ENCODE measurements at places on chromosomes 5 and 9. TPM values are rescaled to one million over a fixed set of nuclear protein-coding genes. Genes with fewer than 3 reads are reported as not detected.

The RANBP3L gene
- 0.14 TPM for total RNA-seq

The CATSPER3 gene
- total RNA-seq = 0.19 TPM

The TMOD1 gene
- total RNA-seq = 0.42 TPM

The RASA1 gene
- 21.8 TPM for total RNA-seq

The PDE6A gene
- under 0.01 TPM for total RNA-seq

The IZUMO3 gene
- not detected for total RNA-seq

GRCh38 chr5:146027751-146028150 lies 77.6 kb downstream of the PLAC8L1 start:
- H3K27ac ChIP-seq = no peak overlapping the region
- no peaks in the 10 kb centered on the region for H3K36me3 ChIP-seq
- no peak for DNase-seq
- H3K27me3 ChIP-seq = no peaks in the 10 kb centered on the region
- H3K4me1 ChIP-seq = no peaks in the 10 kb centered on the region

DNA sequence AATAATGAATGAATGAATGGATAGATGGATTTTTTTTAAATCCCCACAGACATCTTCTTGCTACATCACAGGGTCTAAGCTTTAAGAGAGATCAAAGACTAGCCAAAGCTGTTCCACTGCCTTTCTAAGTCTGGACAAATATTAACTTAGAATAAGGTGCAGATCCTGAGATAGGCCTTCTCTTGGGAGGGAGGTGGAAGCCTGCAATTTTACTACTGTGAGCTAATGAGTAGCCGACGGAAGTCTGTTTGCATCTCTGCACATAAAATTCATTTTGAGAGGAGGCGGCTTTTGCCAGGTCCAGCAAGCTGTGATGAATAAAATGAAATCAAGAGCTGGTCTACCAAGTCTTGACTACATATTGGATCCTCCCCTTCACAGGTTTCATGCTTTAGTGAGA lies 484.9 kb downstream of the TMEM38B start:
- no peak for DNase-seq
- H3K4me3 ChIP-seq = no peak overlapping the region
- H3K27ac ChIP-seq = no peak overlapping the region
- H3K27me3 ChIP-seq = no peaks in the 10 kb centered on the region
- no peaks in the 10 kb centered on the region for H3K4me1 ChIP-seq

DNA sequence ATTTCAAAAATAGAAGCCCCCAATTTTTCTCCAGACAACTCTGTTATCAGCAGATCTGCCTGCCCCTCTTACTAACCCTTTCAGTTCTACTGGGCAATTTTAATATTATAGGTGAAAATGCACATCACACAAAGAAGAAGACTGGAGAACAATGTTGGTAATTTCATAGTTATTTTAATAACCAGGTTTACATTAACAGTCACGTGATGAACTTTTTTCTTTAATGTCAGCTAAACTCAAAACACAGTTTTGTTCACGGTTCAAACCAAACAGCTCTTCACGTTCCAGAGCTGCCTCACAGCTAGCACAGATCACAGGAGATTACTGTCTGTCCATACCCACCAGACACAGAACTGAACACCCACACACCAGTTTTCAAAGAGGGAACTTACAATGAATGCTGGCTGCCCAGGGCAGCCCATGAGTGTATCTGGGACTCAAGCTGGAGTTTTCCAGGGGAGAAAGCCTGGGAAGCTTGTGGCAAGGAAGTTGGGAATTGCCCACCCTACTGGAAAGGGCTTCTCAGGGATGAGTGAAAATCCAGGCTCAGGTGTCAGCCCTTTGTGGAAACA lies 119.1 kb downstream of the DPYSL3 start:
- DNase-seq = no peak
- no peak overlapping the region for H3K27ac ChIP-seq
- H3K4me1 ChIP-seq = no peaks in the 10 kb centered on the region
- H3K27me3 ChIP-seq = no peaks in the 10 kb centered on the region
- H3K4me3 ChIP-seq = no peak overlapping the region

DNA sequence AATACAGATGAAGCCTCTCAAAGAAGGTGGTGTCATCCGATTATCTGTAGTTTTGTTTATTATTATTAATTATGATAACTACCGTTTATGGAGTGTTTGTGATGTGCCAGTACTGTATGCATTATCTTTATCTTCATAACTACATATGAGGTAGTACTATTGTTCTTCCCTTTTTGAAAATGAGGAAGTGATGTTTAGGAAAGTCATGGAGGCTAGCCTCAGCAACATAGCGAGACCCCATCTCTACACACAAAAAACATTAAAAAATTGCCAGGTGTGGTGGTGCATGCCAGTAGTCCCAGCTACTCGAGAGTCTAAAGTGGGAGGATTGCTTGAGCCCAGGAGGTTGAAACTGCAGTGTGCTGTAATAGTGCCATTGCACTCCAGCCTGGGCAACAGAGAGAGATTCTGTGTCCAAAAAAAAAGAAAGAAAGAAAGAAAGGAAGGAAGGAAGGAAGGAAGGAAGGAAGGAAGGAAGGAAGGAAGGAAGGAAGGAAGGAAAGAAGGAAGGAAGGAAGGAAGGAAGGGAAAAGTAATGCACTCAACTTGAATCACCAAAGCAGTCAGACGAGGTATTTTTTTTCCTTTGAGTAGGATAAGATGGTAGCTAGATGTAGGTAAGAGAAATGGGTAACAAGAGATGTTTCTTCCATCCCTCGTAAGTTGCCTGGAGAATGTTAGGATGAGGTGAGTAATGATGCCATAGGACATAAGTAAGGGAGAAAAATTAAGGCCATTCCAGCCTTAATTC lies 47.8 kb downstream of the PAM start:
- no peaks in the 10 kb centered on the region for H3K27me3 ChIP-seq
- DNase-seq = no peak
- H3K36me3 ChIP-seq = no peaks in the 10 kb centered on the region

- no peak overlapping the region for H3K27ac ChIP-seq
- H3K4me3 ChIP-seq = no peak overlapping the region
- H3K36me3 ChIP-seq = no peaks in the 10 kb centered on the region
Measured at GRCh38 chr5:74149395-74149794, 491.1 kb downstream of the ENC1 start.

DNA sequence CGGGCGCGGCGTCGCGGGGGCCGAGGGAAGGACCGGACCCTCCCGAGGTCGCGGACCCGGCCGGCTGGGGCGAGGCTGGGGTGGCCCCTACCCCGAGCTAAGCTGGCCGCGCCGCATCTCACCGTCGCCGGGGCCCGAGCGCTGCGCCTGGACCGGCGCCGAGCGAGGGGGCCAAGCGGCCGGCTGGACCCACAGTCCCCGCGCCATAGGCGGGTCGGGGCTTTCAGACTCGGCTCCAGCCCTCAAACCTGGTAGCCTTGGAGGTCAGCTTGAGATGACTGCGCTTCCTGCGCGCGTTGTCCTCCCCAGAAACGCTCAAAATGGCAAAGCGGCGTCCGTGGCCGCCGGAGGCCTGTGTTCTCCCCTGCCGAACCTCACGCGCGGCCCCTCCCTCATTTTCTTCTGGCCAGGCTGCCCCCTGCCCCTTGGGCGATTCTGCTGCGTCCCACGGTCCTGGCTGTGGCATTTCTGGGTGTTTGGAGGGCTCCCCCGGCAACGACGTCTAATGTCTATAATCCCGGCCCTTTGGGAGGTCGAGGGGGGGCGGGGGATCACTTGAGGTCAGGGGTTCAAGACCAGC lies 8.7 kb upstream of the GRIN1 start:
- H3K27me3 ChIP-seq = peaks cover 49% of the 10 kb centered on the region
- H3K27ac ChIP-seq = no peak overlapping the region
- DNase-seq = no peak
- peaks cover 25% of the 10 kb centered on the region for H3K4me1 ChIP-seq

GRCh38 chr5:927172-928015 lies 34.7 kb downstream of the TRIP13 start:
- no peak overlapping the region for H3K4me3 ChIP-seq
- H3K4me1 ChIP-seq = peaks cover 18% of the 10 kb centered on the region
- DNase-seq = no peak
- H3K27me3 ChIP-seq = peaks cover 9% of the 10 kb centered on the region
- H3K27ac ChIP-seq = no peak overlapping the region
- no peaks in the 10 kb centered on the region for H3K36me3 ChIP-seq

GRCh38 chr5:169651526-169651925 lies 14.5 kb downstream of the DOCK2 start:
- peaks cover 33% of the 10 kb centered on the region for H3K36me3 ChIP-seq
- H3K4me1 ChIP-seq = peaks cover 26% of the 10 kb centered on the region
- H3K27ac ChIP-seq = no peak overlapping the region
- no peak for DNase-seq
- no peaks in the 10 kb centered on the region for H3K27me3 ChIP-seq
- no peak overlapping the region for H3K4me3 ChIP-seq

- H3K27me3 ChIP-seq = no peaks in the 10 kb centered on the region
- peak overlapping the region; percentile 59 for H3K4me3 ChIP-seq
- peaks cover 22% of the 10 kb centered on the region for H3K4me1 ChIP-seq
- DNase-seq = no peak
- H3K27ac ChIP-seq = peak overlapping the region; percentile 72
Measured at GRCh38 chr9:35103660-35104191, 795 bp upstream of the STOML2 start.

DNA sequence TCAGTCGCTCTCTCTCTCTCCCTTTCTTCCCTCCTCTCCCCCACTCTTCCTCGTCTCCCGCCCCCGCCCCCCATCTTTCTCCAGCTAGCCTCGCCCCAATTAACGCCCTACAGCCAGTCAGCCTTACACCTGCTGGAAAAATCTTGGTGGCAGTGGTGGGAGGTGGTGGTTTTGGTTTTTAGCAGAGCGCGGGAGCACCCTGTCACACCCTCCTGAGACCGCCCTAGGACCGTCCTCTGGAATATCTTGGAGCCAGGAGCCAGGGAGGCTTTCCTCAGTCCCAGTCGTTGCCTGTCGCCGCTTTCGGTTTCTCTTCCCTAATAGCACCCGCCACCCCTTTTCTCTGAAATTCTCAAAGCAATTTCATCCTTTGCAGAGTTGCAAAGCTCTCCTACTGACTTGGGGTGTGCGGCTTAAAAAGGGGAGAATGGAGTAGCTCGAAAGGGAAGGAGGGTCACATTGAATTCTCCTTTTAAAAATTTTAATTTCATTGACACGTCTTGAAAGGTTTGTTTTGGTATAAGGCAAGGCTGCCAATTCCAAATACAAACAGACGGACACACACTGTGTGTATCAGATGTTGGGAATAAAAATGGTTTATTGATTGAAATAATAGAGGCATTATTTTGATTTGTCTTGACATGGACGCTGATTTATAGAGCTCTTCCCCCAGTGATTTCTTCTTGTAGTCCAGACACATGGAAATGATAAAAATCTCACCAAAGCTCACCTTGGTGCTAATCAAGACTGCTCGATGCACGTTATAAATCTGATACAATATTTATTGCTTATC lies 301.3 kb downstream of the PARP8 start:
- no peaks in the 10 kb centered on the region for H3K36me3 ChIP-seq
- peaks cover 63% of the 10 kb centered on the region for H3K27me3 ChIP-seq
- H3K4me1 ChIP-seq = peaks cover 7% of the 10 kb centered on the region
- peak overlapping the region; percentile 71 for H3K27ac ChIP-seq

DNA sequence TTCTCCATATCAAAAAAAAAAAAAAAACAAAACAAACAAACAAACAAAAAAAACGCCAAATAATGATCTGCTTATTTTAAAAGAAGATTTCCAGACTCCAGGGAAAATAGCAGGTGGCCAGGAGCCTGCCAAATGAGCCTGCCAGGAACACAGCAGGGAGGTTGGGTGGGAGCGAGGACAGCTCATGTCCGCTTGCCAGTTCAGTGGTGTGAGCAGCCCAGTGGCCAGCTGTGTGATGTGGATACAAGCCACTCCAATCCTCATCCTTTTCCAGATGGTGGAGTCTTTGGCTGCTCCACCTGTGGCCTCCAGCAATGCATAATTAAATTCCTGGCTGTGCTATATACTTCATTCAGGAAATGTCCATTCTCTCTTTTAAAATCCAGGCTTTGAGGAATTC lies 1025.1 kb upstream of the C9orf72 start:
- H3K4me3 ChIP-seq = no peak overlapping the region
- H3K27ac ChIP-seq = no peak overlapping the region
- H3K36me3 ChIP-seq = no peaks in the 10 kb centered on the region

- no peaks in the 10 kb centered on the region for H3K36me3 ChIP-seq
- no peak overlapping the region for H3K27ac ChIP-seq
- H3K4me3 ChIP-seq = no peak overlapping the region
- H3K27me3 ChIP-seq = no peaks in the 10 kb centered on the region
- no peaks in the 10 kb centered on the region for H3K4me1 ChIP-seq
Measured at GRCh38 chr5:81044868-81045267, 84.7 kb downstream of the RASGRF2 start.

- H3K27me3 ChIP-seq = no peaks in the 10 kb centered on the region
- no peaks in the 10 kb centered on the region for H3K4me1 ChIP-seq
- H3K27ac ChIP-seq = no peak overlapping the region
- DNase-seq = peak; percentile 62
- H3K4me3 ChIP-seq = no peak overlapping the region
Measured at GRCh38 chr9:16154521-16155078, 601.8 kb downstream of the CCDC171 start.

All from thymus (tissue), 14 donors.